ENCODE measurements at places on chromosomes 12 and 14. TPM values are rescaled to one million over a fixed set of nuclear protein-coding genes. Genes with fewer than 3 reads are reported as not detected.

DNA sequence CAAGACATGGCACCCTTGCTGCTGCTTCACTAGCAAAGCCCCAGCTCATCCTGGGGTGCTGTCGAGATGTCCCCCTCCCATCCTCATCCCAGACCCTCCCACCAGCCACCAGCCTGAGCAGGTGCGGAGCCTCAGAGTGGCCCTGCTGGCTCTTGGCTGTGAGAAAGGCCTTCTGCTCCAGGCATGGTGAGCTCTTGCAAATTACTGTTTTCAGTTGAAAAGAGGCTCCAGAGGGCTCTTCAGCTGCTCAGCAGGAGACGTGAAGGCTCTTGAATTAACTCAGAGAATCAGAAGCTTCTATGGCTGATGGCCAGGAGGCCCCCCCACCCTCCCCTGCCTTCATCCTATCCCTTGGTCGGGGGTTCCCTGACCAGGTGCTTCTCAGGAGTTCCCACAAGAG is 44.1 kb downstream of the WSCD2 start:
- no peak for DNase-seq

DNA sequence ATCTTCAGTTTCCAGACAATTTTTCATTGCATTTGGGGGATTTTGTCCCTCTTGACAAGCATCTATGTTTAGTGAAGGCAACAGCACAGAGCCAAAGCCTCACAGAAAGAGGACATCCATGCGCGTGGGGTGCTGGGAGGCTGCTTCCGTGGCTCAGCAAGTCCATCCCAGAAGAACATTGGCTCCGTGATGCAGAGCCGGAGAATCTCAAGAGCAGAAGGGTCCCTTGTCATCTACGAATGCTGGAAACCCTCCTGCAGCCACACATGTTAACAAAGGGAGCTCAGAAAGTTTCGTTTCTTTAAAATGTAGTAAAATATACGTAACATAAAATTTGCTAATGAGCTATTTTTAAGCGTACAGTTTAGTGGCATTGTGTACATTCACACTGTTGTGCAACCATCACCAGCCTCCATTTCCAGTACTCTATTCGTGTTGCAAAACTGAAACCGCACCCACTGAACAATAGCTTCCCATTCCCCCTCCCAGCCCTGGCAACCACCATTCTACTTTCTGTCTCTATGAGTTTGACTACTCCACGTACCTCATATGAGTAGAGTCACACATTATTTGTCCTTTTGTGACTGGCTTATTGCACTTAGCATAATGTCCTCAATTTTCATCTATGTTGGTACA is 185.9 kb downstream of the TTC7B start:
- DNase-seq: peak; percentile 68

GRCh38 chr12:92654929-92655328 is 47.9 kb upstream of the PLEKHG7 start:
- DNase-seq: peak; percentile 94

DNA sequence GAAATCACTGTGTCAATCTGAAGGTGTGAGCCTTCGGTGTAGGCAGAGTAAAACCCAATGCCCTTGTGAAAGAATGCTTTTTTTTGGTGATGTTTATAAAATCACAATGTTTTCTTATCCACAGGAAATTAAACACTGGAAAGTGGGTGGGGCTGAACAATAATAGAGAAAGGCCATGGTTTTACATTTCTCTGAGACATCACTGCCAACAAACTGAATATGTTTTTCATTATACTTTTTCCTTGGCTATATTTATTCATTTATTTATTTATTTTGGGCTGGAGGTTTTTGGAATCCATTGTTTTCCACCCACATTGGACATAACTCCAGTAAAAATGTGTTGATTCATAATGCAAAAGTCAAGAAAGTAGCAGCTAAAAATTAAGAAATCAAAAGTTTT is 16.9 kb downstream of the LRRK2 start:
- DNase-seq: peak; percentile 74

- DNase-seq: no peak
Observed at GRCh38 chr14:61925732-61926435, 163.7 kb downstream of the SNAPC1 start.

DNA sequence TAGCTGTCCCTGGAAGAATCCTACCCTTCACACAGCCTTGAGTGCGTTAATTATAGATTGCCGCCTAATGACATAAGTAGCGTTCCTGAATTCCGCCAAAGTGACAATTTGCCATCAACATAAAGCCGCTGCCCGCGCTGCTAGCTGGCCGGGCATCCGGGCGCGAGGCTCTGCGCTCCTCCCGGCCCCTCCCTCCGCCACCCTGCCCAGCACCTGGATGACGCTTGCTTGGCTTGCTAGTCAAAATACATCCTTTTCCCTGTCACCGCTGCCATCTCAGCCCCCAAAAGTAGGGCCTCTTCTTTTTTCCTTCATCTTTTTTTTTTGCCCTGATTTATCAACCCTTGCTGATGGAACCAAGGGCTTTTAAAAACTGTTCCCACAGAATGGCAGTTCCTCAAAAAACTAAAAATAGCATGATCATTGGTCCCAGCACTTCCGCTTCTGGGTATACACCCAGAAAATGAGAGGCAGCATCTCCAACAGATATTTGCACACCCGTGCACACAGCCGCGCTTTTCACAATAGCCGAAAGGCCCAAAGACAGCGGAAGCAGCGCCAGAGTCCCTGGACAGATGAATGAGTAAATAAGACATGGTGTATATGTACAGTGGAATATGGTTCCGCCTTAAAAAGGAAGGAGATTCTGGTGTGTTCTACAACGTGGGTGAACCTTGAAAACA is 235.2 kb downstream of the BCL11B start:
- DNase-seq: peak; percentile 62

GRCh38 chr14:34021096-34021495 is 70.2 kb upstream of the EGLN3 start:
- DNase-seq: no peak

DNA sequence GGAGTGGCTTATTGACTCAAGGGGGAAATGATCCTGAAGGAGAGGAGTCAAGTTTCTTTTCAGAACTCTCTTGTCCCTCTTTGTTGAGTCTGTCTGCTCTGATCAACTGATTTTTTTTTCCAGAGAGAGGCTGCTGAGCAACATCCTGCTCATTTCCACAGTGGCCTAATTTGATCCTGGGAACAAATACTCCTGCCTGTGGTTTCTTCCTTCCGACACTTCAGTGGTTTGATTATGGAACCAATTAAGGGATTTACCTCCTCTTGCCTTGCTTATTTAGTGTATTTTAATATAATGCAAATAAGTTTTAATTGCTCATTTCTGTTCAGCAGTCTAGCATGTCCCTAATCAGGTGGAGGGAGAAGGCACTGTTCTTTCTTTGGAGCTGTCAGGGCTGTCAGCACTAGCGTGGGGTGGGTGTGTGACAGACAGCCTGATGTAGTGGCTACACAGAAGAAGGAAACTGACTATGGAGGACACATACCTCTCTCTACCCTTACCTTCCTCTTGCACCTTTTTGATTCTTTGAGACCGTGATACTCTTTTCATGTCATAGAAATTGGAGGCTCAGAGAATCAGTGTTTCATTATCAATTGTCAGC is 344.9 kb upstream of the STXBP6 start:
- DNase-seq: peak; percentile 15

DNA sequence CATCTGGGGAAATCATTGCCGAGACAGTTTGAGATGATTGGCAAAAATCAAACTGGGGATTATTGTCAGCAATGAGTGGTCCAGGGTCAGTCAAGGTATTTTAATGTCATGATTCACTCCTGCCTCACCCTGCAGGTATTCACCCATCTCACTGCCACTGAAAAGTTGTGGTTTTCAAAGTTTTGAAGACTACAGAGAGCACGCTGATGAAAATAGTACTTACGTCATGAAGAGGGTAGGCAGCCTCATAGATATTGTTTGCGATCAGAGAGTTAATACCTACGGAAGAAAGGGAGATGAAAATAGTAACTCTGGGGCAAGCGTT is 138.0 kb downstream of the ANO2 start:
- no peak for DNase-seq

GRCh38 chr14:20969336-20969735 is 14.0 kb downstream of the RNASE2 start:
- DNase-seq: no peak

- no peak for DNase-seq
Observed at GRCh38 chr12:109727746-109728726, 14.4 kb downstream of the FAM222A start.

GRCh38 chr14:101620821-101621785 is 59.8 kb downstream of the DIO3 start:
- no peak for DNase-seq

- peak; percentile 58 for DNase-seq
Observed at GRCh38 chr12:6970096-6970527, 352 bp downstream of the PHB2 start.

- DNase-seq: no peak
Observed at GRCh38 chr12:108191938-108192337, 62.9 kb downstream of the WSCD2 start.

DNA sequence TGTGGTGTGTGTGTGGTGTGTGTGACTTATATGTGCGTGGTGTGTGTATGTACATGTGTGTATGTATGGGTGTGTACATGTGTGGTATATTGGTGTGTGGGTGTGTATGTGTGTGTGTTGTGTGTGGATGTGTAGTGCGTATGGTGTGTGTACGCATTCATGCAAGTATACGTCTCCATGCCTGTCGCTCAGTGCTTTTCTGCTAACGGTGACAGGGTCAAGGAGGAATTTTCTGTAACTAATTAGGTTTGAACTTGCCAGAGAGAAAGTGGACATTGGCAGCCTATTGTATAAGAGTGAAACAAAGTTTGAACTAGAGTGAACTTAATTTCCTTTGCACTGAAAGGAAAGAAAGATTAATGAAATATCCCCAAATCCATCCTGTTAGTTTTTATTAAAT is 120.9 kb upstream of the GSC start:
- DNase-seq: peak; percentile 65

DNA sequence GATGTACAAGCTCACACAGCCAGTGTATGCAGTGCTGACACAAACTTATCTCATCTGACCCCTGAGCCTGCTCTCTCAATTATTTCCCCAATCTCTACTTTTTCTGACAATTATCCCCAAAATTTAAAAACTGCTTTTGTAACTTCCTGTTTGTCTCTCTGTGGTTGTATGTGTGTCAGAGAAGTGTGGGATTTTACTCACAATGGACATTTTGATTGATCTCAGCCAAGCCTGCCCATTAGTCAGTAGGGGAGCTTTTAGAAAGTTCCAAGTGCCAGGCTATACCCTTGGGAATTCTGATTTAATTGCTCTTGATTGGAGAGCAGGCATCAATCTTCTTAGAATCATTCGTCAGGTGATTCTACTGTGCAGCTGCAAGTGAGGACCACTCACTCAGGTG is 64.9 kb upstream of the LMNTD1 start:
- DNase-seq: no peak

GRCh38 chr12:56374726-56375597 is 12.3 kb upstream of the APOF start:
- DNase-seq: no peak

DNA sequence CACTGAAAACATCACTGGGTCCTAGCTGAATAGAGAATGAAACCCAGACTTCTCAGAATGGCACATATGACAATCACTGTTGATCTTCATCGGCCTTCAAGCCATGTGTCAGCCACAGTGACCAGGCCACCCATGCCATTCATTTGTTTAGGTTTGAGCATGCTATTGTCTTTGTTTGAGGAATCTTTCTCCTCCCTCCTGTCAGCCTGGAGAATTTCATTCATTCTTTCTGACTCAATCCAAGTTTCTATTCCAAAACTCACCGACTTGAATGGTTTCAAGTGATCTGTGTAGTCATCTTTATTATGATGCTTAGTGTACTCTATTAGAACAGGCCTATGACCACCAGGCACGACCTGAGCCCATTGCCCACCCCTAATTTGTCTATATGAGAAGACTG is 106.3 kb downstream of the ETNK1 start:
- no peak for DNase-seq

DNA sequence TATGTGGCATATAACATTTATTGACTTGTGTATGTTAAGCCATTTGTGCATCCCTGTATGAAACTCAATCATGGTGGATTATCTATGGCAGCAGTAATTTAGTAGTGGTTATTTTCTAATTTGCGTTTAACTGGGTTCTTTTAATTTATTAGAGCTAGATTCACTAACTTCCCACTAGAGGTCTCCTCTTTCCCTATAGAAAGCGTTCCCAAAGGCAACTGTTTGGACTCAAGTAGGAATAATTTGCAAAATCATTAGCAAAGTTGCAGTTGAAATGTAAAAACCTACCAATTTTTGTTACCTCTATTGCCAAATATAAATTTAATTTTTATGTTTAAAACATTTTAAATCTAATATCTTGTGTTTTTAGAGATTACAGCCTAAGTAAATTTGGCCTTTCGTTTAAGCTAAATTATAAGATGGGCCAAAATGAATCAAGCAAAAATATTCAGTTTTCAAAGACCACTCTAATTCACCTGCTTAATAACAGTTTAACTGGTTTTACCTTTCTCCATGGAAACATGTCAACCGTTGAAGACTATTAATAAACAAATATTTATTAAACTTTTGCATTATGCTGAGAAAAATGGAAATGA is 6.0 kb downstream of the DMAC2L start:
- DNase-seq: peak; percentile 67

DNA sequence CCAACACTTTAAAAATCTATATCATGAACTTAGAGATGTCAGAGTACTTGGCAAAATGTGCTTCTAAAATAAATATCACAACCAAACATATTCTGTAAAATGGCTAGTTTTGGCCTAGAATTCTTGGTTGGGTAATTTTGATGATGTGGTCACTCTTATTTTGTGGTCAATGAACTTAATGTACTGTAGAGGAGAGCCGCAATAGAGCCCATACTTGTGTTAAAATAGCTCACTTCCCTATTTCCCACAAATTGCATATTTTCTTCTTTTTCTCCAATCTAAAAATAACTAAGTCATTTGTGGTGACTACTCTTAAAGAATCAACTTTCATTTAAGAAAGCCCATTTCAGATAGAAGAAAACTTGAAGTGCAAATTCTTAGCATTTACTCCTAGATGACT is 619.4 kb downstream of the CCER1 start:
- DNase-seq: no peak

DNA sequence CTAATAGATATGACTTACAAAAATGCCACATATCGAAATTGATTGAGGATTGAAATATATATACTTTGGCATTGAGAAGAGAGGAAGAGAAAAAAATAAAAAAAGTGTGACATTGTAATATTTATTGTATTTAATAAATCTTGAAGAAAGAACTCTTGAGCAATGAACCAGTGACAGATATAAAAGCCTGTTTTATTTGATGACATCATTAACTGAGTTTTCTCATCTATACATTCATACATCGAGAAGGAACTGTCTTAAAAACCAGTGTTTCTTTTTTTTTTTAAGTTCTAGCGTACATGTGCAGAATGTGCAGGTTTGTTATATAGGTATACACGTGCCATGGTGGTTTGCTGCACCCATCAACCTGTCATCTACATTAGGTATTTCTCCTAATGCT is 368.2 kb downstream of the SNAPC1 start:
- DNase-seq: no peak

The COCH gene
- polyA plus RNA-seq: 5.8 TPM

The KCNC2 gene
- polyA plus RNA-seq: 0.85 TPM

The OTOGL gene
- polyA plus RNA-seq: 0.30 TPM

The DACT1 gene
- 22.7 TPM for polyA plus RNA-seq

The CATSPERB gene
- 0.17 TPM for polyA plus RNA-seq

The PPP4R4 gene
- 0.09 TPM for polyA plus RNA-seq

The IGF1 gene
- polyA plus RNA-seq: 30.3 TPM

The BLTP3B gene
- 10.6 TPM for polyA plus RNA-seq
